CD4-positive, alpha-beta T cell treated with Interleukin-2 at 100 ng/mL for 4 hours (primary cell): ENCODE measurements at places on chromosomes 2 and 18.

- no peak for DNase-seq
These were observed 238.9 kb downstream of the FHOD3 start for GRCh38 chr18:36536426-36536825.

DNA sequence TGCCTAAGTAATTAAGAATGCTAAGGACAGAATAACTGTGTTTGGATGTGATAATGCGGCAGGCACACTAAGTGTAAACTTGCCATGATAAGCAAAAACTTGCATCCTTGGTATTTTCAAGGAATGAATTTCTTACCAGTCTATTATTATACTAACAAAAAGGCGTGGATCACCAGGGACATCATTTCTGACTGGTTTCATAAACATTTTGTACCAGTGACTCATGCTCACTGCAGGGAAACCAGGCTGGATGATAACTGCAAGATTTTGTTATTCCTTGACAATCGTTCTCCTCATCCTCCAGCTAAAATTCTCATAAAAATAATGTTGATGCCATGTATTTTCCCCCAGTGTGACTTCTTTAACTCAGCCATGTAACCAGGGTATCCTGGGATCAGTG is 289.5 kb downstream of the CDCA7 start:
- DNase-seq = no peak

DNA sequence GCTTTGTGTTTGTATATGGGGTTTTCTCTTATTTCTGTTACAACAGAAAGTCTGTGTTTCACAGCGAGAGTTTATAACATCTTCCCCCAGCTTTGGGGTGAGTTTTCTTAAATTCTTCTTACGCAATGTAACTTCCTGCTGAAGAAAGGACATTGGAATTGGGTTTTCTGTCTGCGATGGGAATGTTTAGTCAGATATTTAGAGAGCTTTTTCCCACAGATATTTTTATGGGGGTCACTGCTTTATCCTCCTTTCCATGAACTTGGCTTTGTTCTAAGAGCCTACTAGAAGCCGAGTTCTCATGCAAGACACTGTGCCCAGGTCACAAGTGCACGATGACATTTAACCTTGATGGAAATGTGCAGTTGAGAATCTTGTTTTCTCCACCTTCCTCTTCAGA is 22.1 kb downstream of the B3GNT2 start:
- DNase-seq = no peak

DNA sequence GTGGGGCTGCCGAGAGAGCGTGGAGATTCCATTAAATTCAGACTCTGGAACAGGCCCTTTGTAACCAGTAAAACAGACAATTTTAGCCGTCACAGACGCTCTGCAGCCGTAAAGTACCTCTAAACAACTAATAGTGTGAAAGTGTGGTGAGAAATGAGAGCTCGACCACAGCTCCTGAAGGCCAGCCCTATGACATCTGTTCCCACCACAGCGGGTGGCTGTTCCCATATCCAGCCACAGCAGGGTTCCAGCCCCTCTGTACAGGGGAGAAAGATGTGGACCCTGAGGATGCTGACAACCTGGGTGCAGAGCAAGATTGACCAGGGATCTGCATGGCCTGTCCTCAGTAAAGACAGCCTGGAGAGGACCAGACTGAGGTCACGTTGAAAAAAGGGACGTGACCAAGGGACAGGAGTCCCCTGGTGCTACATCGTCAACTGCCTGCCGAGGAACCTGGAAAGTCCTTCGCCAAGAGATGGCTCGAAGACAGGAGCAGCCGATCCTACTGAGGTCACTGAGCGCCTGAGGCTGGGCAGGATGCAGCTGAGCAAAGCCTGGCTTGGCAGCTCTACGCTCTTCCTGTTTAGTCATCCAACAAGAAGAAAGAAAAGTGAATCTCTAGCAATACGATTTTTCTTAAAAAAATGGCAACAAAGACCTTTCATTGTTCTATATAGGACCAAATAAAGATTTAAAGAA is 831.7 kb downstream of the RNF144A start:
- peak; percentile 35 for DNase-seq

DNA sequence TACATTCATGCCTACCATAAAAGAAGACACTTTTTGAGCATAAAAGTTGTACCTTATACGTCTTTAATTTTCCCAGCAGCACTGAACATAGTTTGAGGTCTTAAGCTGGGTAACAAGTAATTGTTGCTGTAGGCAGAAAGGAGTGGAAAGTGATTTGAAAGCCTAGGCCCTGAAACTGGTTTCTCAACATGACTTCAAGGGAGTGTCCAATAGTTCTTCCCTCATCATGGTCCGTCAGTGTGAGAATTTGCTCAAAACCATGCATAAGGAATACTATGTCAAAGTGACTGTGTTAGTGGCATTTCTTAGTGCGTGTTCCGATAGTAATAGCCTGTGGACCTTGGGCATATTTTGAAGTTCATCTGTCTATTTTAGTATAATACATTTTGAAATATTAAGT is 463.1 kb downstream of the PTPRM start:
- no peak for DNase-seq

- DNase-seq = no peak
These were observed 1.6 kb downstream of the TEKT4 start for GRCh38 chr2:94872676-94873361.

- no peak for DNase-seq
These were observed 84.8 kb upstream of the BCL2L11 start for GRCh38 chr2:111035830-111036441.

DNA sequence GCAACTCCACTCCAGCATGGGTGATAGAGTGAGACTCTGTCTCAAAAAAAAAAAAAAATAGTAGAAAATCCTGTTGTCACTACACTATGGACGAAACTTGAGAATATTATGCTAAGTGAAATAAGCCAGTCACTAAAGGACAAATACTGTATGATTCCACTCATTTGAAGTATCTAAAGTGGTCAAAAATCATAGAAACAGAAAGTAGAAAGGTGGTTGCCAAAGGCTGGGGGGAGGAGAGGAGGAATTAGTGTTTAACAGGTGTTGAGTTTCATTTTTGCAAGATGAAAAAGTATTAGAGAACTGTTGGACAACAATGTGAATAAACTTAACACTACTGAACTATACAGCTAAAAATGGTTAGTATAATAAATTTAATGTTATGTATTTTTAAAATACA is 18.8 kb upstream of the RMP24 start:
- DNase-seq = no peak

- no peak for DNase-seq
These were observed 33.0 kb upstream of the WDR75 start for GRCh38 chr2:189408294-189408693.
